WTC11 (cell line): ENCODE measurements at places on chromosomes 2 and 18.

- no peak for DNase-seq
Observed at GRCh38 chr2:219630770-219631405, 3.5 kb downstream of the SLC4A3 start.

- DNase-seq = no peak
Observed at GRCh38 chr18:65936678-65937077, 185.9 kb downstream of the CDH7 start.

DNA sequence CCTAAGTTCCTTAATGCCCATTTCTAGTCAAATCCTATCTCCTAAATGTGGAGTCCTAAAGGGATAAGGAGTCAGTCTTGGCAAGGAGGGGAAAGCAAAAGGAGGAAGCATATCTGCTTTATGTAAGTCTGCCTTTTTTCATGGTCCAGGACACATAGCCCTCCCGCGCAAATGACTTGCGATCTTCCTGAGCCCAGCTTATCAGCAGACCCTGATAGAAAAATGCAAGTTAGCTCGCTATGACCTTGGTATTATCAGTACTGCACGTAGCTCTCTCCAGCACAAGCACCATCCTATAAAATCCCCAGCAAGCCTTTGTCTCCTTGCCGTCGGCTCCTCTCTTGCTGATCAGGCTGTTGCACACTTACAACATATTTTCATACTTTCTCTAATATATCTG, 281.4 kb upstream of the KCNH7 start:
- no peak for DNase-seq

DNA sequence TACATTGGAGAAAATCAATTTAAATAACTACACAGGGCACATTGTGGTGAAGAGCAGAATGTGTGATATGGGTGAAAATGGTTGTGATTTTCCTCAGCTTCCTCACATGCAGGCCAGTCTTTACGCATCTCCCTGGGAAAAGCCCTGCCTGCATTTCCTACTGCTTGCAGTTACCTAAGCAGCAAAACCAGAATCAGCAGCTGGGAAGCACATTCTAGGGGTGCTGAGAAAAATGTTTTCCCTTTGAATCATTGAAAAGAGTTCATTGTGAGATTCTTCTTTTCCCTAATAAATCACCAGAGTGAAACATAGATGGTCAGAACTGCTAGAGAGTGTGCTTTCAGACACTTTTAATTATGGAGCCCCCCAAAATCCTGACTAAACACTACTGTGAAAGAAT, 656.0 kb downstream of the TDRD15 start:
- no peak for DNase-seq

DNA sequence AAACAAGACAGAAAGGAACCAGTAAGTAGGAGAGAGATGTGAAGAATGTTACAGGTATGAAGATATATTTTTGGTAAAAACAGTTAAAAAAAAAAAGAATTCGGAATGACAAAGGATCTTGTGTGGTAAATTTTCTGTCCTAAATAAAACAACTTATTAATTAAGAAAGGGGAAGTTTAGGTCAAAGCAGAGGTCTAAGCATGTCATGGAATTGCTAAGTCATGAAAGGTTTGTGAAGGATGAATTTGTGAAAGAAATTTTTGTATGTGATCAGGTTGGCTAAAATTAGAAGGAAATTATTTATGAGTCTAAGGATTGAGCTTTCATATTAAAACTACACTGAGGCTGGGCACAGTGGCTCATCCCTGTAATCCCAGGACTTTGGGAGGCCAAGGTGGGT, 11.1 kb upstream of the ALPG start:
- no peak for DNase-seq

DNA sequence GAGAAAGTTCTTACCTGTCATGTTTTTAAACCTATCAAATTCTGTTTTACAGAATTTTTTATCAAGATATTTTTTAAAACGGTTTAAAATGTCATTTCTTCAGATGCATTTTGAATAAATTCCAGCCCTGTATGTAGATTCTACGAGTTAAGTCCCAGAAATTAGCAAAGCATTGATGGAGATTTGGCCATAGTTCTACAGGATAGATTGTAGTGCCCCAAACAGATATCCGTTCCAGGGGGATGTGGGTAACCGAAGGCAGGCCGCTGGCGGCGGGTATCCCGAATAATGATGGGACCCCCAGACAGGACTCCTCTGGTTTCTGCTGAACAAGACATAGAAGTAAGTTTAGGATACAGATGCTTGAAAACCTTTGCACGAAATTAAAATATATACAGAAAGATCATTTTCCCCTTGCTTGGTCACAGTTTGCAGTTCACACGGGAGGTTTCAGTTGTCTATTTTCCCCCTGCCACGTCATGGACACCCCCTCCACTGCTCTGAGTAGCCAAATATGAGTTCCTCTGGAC, 755 bp downstream of the NOL4 start:
- no peak for DNase-seq

GRCh38 chr2:38423763-38424162, 46.7 kb upstream of the ATL2 start:
- DNase-seq = no peak

DNA sequence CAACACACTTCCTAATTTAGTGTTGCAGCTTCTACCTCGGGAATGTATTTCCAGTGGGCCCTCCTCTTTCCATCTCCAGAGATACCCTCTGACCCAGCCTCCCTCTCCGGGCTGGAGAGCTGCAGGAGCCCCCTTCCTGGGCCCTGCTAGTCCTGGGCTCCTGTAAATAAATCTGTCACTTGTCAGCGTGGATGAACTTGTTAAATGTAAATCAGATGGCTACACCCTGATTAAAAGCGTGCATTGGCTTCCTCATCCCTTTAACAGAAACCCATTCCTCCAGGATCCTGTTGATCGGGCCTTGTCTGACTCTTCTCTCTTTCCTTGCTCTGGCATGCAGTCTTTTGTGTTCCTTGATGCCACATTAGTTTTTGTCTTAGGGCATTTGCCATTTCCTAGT, 2.4 kb downstream of the ZNF236 start:
- no peak for DNase-seq

- no peak for DNase-seq
Observed at GRCh38 chr2:30372826-30373225, 74.2 kb upstream of the LCLAT1 start.

- no peak for DNase-seq
Observed at GRCh38 chr2:65714866-65715265, 282.5 kb upstream of the SPRED2 start.

GRCh38 chr2:54541995-54542394, 85.9 kb downstream of the SPTBN1 start:
- no peak for DNase-seq

DNA sequence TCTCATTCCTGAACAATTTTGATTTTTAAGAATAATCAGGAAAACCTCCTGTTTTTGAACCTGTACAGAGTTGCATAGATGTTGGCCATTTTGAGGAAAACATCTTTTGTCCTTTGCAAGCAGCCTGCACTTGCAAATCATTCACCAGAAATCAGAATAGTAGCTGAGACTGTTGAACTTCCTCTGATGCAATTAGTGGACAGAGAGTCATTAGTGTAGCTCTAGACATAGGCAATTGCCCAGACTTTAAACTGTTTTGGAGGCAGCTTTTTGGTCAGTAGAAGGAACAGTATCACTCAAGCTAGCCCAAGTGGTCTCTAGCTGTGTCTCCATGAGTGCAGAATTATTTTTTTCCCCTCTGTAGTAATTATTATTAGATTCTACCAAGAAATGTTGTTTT, 326.1 kb downstream of the PIK3C3 start:
- no peak for DNase-seq

DNA sequence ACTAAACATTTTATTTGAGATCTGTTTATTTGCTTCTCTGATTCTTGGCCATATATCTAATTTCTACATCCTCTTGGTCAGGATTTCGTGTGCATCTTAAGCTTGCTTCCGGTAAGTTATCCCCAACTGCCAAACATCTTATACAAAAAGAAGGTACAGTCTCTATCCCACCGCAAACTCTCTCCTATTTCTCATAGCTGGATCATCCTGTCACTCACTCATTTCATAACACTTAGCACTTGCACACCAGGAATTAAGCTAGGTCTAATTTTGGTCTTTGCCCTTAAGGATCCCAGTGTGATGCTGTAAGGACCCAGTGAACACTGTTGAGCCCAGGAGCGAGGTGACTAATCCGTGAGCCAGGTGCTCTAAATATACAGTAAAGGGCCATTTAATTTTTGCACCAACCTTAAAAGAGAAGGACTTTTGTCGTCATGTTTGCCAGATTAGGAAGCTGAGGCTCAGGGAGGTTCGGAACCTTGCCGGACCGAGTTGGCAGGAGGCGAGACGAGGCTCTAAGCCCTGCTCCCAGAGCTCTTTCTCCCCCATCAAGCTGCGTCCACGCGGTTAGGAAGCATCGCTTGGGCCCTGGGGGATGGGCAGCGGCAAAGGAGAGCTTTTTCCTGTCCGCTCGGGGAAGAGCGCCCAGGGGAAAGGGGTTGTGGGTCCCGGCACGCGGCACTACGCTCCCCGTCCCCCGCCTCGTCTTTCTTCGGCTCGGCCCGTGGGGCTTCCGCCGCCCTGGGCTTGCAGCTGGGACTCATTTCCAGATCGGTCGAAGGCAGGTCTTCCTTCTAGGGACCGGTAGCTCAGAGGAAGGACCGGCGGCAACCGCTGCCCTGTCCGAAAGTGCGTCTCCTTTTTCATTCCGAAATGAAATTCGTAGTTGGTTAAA, 4.1 kb upstream of the ITPRIPL1 start:
- peak; percentile 55 for DNase-seq

DNA sequence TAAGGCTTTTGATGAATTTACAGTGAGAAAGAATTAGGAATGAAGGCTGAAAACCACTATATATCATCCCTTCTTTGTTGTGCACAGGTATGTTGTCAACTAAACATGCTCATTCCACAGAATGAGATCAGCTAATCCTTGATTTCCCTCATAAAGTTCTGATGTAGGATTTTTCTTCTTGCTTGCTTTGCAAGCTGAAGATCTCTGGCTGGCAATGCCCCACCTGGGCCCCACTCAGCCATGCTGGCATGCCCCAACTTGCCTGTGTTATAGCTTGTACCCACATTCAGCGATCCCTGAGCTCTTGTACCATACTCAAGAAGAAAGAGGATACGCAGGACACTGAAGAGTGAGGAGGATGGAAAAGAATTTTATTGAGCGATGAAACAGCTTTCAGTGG, 18.0 kb upstream of the SERPINB11 start:
- no peak for DNase-seq

- no peak for DNase-seq
Observed at GRCh38 chr2:66428986-66429612, 5.8 kb upstream of the MEIS1 start.

- DNase-seq = no peak
Observed at GRCh38 chr2:82795446-82795845, 1663.6 kb downstream of the SUCLG1 start.

- no peak for DNase-seq
Observed at GRCh38 chr2:142954493-142954892, 77.0 kb downstream of the KYNU start.

DNA sequence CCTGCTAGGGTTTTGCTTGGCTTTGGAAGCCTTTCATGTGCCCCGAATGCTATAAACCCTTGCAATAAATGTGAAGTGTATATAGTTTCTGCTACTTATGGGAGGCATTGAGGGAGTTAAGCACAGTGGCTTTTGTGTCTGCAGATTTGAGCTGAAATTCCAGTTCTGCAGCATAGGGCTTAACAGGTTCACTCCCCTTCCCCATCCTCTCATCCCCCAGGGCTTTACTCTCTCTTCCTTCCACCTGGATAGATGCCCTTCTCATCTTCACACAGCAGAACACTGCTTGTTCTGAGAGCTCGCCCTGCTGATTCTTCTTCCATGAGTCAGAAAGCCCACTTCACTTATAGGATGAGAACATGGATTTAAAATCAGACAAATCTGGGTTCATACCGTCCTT, 37.2 kb downstream of the SOX11 start:
- no peak for DNase-seq

DNA sequence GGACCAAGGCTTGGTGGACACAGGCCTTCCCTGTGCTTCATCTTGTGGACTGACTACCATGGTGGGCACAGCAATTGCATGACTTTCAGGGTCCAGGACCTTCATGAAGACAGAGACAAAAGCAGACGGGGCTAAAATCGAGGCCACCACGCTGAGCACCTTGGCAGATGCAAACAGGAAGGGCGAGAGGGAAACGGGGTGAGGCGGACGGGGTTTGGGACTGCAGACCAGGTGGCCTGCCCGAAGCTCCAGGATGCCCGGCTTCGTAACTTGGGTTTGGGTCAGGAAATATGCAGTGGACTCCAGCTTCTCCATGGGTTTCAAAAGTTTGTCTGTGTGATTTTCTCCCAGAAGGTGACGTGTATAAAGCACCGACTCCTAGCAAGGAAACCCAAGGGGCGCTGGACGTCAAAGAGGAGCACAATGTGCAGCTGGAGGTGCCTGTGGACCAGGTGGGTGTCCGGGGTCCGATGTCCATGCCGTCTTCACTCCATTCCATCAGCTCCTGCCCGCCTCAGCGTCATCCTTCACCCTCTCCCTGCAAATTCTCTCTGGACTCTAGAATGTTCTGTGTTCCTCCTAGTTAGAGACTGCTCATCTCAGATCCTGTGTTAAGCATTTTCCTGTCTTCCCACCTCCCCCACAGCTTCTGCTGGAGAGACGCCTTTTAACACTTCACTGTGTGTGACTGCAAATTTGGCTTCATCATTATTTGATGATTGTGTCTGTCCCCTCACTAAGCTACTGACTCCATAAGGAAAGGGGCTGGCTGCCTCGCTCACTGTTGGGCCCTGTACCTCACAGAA, 65.8 kb downstream of the DCDC2C start:
- DNase-seq = no peak

GRCh38 chr2:105378276-105378840, 20.5 kb downstream of the FHL2 start:
- DNase-seq = no peak

DNA sequence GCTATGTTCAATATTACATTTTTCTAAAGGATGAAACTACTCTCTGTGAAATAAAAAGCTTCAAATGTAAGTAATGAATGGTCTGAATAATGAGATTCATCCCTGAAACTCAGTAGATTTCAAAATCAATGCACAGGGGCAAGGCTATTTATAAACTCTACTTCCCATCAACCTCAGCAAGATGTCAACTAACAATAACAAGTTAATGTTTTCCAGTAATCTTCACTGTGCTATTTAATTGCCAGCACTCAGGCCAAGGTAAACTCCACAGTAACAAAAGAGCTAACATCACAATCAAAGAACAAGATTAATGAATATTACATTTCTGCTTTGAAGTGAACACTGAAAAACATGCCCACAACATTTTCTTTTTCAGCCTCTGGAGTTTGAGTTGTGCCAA, 144.3 kb upstream of the ZFP36L2 start:
- DNase-seq = no peak
